ENCODE measurements at places on chromosomes 16 and 17. TPM values are rescaled to one million over a fixed set of nuclear protein-coding genes. Genes with fewer than 3 reads are reported as not detected.

Gene SEPTIN12
- total RNA-seq: not detected

Gene CMTM2
- total RNA-seq: not detected

DNA sequence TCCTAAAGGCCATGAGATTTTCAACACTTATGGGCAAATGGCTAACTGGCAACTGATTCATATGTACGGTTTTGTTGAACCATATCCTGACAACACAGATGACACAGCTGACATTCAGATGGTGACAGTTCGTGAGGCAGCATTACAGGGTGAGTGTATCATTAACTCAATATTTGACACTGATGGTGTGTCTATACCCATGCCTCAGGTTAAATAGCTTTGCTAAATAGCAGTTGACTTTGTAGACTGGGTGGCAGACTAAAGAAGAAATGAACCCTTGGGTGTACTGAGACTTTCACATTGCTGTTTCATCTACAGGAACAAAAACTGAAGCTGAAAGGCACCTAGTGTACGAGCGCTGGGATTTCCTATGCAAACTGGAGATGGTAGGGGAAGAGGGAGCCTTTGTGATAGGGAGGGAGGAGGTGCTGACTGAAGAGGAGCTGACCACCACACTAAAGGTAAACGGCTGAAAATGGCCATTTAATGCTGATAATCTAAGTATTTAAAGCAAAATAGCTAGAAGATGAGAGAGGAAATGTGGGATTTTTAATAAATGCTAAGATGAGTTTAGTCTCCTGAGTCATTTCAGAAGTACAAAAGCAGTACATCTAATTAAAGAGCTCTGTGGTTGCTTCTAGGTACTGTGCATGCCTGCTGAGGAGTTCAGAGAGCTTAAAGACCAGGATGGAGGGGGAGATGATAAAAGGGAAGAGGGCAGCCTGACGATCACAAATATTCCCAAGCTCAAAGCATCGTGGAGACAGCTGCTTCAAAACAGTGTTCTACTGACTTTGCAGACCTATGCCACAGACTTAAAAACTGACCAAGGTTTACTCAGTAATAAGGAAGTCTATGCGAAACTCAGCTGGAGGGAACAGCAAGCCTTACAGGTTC lies 3.0 kb downstream of the SETD6 start:
- DNase-seq: no peak

GRCh38 chr17:66432996-66433551 lies 130.7 kb downstream of the PRKCA start:
- DNase-seq: peak; percentile 13

DNA sequence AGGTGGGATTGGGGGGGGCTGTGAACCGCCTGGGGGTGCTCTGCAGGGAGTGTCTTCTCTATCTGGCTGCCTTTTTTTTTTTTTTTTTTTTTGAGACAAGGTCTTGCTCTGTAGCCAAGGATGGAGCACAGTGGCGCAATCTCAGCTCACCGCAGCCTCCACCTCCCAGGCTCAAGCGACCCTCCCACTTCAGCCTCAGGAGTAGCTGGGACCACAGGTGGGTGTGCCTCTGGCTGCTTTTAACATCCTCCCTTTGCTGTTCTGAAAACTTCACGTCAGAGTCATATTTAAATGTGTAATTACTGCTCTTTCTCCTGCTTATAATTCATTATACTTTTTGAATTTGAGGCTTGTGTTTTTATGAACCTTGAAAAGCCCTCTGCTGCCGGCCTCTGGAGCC lies 78.4 kb downstream of the ZNF778 start:
- DNase-seq: no peak

DNA sequence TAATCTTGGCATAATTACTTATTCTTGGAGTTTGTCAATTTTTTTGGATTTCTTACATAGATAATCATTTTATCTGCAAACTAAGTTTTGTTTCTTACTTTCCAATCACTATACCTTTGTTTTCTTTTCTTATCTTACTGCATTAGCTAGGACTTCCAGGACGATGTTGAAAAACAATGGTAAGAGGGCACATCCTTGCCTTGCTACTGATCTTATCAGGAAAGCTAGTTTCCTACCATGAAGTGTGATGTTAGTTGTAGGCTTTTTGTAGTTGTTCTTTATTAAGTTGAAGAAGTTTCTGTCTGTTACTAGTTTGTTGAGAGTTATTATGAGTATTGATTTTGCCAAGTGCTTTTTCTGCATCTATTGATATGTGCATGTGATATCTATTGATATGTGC lies 31.0 kb downstream of the CDH13 start:
- no peak for DNase-seq

GRCh38 chr16:1933097-1933661 lies 9.8 kb downstream of the MSRB1 start:
- no peak for DNase-seq

GRCh38 chr17:58944166-58944565 lies 162.5 kb downstream of the TRIM37 start:
- no peak for DNase-seq

- DNase-seq: no peak
Observed at GRCh38 chr17:12580640-12581039, 85.0 kb upstream of the MYOCD start.
